Natural killer cell (primary cell): ENCODE measurements at places on chromosomes 4 and X. TPM values are rescaled to one million over a fixed set of nuclear protein-coding genes. Genes with fewer than 3 reads are reported as not detected.

- H3K4me3 ChIP-seq, result no peak overlapping the region
- no peak for DNase-seq
- no peaks in the 10 kb centered on the region for H3K4me1 ChIP-seq
- H3K27ac ChIP-seq, result no peak overlapping the region
- H3K36me3 ChIP-seq, result no peaks in the 10 kb centered on the region
- H3K27me3 ChIP-seq, result no peaks in the 10 kb centered on the region
Measured at GRCh38 chrX:23503835-23504539, 163.3 kb upstream of the PRDX4 start.

The ERCC6L gene
- total RNA-seq, result 0.54 TPM

DNA sequence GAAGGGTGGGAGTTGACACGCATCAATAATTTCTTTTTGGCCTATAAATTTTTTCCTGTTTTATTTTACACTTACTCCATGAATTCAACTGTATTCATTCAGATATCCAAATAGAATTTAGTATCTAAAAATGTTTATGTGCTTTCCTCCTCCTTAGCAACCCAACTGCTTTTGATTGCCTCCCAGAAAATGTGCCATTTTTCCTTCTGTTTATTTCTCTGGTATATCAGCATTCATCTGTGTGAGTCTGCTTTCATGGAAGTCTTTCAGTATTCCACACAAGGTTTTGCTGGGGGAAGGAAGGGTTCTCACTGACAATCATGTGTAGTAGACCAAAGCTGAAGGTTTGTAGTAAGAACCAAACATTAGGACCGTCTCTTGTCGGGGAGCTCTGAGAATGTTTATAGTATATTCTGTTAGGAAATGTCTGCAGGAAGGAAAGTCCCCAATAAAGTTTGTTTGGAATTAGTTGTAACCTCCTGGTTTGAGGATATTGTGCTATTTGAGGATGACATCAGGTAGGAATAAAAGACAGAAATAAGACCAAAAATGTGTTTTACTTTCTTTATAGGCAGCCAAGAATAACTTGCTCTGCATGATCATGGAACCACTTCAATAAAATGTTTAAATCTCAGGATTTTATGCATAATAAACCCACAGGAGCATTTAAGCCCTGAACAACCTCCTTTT is 673.6 kb upstream of the INTU start:
- H3K4me1 ChIP-seq, result no peaks in the 10 kb centered on the region
- H3K27ac ChIP-seq, result no peak overlapping the region
- H3K27me3 ChIP-seq, result no peaks in the 10 kb centered on the region
- DNase-seq, result no peak

DNA sequence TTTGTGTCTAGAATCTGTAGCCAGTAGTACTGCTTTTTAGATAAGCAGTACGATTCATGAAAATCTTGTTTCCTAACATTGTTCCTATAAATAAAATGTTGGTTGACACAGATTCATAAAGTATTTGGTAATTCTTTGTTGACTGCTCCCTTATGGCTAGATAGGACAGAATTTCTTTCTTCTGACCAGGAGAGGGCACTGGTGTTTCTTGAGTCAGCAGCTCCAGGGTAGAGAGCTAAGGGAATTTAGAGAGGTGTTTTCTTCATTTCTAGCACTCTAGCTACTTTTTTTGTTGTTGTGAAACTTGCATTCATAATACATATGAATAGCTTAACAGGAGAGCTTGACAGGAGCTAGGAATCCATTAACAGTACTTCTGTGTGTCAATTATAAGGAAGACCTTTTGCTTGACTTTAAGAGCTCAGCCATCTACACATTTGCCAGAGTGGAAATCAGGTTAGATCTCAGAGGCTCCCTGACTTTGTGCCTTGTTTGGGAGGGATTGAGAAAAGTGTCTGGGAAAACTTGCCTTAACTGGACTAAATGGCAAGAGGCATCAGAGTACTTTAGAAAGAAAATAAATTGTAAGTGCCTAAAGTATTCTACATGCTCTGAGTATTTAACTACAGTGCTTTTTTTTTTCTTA is 756.1 kb downstream of the SH3BGRL start:
- no peaks in the 10 kb centered on the region for H3K4me1 ChIP-seq
- no peaks in the 10 kb centered on the region for H3K36me3 ChIP-seq
- H3K27ac ChIP-seq, result no peak overlapping the region
- peak; percentile 53 for DNase-seq

DNA sequence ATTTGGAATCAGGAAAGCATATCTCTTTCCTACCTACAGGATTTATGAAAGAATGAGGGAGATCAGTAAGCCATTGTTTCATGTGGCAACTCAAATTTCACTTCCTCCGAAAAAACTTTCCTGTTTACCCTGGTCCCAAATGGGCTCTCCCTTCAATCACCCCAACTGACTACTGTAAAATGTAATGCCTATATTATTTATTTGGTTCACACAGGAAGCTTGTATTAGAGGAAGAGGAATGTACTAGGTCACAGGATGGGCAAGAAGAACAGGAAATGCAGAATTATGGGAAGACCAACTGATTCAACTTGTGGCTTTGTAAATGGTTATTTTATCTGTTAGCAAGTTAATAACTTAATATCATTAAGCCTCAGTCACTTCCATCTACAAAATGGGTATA is 23.1 kb downstream of the COL4A6 start:
- no peaks in the 10 kb centered on the region for H3K27me3 ChIP-seq
- H3K27ac ChIP-seq, result no peak overlapping the region
- H3K36me3 ChIP-seq, result no peaks in the 10 kb centered on the region
- no peak overlapping the region for H3K4me3 ChIP-seq

DNA sequence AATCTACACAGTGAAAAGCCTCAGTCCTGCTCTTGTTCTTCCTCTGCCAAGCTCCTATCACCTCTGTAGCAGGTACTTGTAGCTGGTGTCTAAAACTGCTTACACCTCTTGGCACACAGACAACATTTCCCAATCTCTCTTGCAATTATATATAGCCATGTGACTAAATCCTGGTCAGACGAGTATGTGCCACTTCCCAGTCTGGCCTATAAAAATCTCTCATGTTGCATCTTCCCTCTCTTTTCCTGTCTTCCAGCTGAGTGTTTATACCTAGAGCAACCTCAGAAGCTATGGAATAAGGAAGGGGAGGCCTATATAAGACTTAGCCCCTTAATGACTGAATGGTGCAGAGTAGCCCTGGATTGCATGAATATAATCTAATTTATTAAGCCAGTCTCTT is 105.8 kb downstream of the RNF150 start:
- H3K4me3 ChIP-seq, result no peak overlapping the region
- H3K27ac ChIP-seq, result no peak overlapping the region
- H3K4me1 ChIP-seq, result no peaks in the 10 kb centered on the region
- no peak for DNase-seq

The RNF128 gene
- total RNA-seq, result not detected
